Breast epithelium (tissue), 4 donors: ENCODE measurements at places on chromosomes 11 and 22. TPM values are rescaled to one million over a fixed set of nuclear protein-coding genes. Genes with fewer than 3 reads are reported as not detected.

The CLDN5 gene
- total RNA-seq = 65.1 TPM

The CNIH2 gene
- total RNA-seq = not detected

The OR2D2 gene
- not detected for total RNA-seq

The HORMAD2 gene
- total RNA-seq = not detected

The MS4A4E gene
- 14.9 TPM for total RNA-seq

The PRODH gene
- 29.6 TPM for total RNA-seq

The LDHAL6A gene
- not detected for total RNA-seq

The MUS81 gene
- total RNA-seq = 44.6 TPM

The SORL1 gene
- 3.5 TPM for total RNA-seq

The TPST2 gene
- 36.6 TPM for total RNA-seq

The DDT gene
- 146 TPM for total RNA-seq

The CBLIF gene
- not detected for total RNA-seq

The CAPN1 gene
- total RNA-seq = 140 TPM

The ARHGAP8 gene
- 32.4 TPM for total RNA-seq

The OR51F1 gene
- not detected for total RNA-seq

The TECTA gene
- 0.64 TPM for total RNA-seq

DNA sequence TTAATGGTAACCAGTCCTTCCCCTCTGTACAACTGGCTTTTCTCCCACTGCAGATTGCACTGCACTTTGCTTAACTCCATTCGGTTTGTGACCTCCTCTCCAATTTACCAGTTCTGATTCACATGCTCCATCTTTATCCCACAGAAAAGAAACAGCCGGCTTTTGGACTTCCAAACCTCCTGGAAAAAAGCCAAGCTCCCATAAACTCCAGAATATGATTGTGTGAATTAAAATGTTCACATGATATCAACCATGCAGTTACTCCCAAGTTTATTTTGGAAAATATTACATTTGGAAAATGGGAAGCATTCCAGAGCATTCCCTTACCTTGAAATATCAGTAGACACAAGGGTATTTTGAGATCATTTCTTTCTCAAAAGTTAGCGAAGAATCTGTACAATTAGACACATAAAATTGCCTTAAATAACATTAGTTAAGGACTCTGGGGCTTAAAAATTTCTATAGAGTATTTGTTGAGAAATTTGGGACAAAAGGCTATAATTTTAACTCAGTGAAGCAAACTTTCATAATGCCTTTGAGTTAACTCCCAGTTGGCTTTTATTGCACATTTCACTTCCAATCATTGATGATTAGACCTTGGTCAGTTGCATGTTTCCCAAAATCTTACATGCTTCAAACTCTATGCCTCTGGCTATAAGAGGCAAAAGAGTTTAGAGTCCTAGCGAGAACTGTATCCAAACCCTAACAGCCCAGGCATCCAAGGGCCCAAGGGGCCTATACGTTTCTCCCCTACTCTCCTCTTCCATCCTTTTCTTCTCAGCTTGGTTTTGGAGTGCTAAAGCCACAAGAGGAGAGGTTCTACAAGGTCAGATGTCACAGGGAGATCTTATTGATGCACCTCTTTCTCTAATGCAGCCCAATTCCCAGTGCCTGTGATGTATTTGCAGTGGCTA, 23.6 kb upstream of the TMEM135 start:
- no peak for DNase-seq

- peak; percentile 96 for DNase-seq
Measured at GRCh38 chr11:64810271-64810890, at the start of gene MEN1. Gene MEN1, minus strand, starts transcription at chr11:64810551. Its CDS starts 442 bp downstream, at chr11:64810109.

GRCh38 chr22:21719024-21719423, 16.6 kb downstream of the YPEL1 start:
- no peak for DNase-seq

DNA sequence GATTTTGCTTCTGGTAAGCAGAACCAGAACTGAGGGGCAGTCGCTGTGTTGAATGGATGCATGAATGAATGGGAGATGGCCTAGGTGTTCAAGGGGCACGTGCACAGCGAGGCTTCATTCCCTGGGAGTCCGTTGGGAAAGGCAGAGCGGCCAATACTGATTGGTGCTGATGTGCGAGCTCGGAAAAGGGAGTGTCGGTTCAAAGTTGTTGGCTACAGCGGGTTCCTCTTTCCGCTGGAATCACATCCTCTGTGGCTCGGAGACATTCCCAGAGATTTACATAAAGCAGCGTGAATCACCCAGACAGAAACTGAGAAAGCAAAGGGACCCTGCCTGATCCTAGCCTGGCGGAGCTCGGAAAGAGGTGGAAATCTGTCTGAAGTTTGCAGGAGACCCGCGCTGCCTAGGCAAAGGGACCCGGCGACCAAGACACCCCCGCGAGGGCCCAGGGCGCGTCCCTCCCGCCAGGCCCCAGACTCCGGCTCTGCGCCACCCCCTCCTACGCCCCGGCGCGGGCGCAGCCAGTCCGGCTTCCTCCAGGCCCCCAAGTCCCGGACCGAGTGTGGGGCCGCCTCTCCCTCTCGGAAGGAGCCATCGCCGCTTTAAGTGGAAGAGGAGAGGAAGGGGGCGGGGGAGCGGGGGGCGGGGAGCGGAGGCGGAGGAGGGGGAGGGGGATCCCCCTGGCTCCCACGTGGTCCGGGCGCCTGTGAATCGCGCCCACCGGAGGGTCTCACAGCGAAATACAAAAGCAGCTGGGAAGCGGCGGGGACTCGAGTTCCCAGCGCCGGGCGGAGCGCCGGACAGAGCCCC, at the start of gene FJX1:
TSS of gene FJX1 (plus strand) at position 774 of the 810 bp plus-strand sequence. CDS start 177 bp downstream, outside the sequence.
- no peak for DNase-seq

GRCh38 chr11:75896843-75897419, 81.9 kb downstream of the UVRAG start:
- DNase-seq = no peak

DNA sequence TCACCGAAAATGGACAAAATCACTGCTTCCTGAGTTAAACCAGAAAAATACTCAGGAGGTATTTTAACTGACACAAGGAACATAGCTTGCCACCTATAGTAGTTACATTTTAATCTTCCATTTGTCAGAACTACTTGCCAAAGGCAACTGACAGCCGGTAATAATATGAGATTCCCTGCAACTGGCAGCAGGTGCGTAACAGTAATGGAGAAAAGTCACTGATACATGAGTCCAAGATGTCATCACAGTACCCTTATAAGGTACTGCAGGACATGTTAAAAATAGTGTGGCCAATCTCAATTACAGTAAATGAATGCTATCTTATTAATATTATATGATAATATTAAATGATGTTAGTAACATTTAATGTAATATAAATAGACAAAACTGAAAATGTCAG, 21.1 kb upstream of the ARHGAP32 start:
- DNase-seq = no peak

DNA sequence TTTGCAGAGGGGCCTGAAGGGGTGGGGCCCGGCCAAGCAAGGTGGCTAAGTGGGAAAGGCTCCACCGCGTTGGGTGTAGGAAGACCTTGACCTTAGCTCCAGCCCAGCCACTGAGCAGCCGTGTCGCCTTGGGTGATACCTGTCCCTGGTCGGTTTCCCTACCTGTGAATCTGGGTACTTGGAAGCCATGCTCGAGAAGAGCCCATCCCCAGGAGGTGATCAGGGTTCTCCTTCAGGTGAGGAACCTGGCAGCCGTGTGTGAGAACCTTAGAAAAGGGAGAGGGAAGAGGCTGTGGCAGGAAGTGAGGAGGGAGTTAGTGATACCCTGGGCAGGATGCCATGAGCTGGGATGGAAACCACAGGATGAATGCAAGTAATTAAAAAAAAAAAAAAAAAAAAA, 21.6 kb downstream of the PPARA start:
- no peak for DNase-seq

DNA sequence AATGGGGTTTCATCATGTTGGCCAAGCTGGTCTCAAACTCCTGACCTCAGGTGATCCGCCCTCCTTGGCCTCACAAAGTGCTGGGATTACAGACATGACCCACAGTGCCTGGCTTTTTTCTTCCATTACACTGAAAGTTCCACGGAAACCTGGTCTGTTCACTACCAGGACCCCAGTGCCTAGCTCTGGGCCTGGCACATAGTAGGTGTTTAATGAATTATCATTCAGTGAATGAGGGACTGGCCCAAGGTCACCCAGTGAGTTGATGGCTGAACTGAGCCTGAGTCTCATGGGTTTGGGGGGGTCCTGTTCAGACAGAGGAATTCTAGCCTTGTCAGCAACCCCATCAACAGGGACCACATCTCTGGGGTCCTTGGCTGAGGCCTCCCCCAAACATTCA, 3.1 kb downstream of the C11orf86 start:
- no peak for DNase-seq

DNA sequence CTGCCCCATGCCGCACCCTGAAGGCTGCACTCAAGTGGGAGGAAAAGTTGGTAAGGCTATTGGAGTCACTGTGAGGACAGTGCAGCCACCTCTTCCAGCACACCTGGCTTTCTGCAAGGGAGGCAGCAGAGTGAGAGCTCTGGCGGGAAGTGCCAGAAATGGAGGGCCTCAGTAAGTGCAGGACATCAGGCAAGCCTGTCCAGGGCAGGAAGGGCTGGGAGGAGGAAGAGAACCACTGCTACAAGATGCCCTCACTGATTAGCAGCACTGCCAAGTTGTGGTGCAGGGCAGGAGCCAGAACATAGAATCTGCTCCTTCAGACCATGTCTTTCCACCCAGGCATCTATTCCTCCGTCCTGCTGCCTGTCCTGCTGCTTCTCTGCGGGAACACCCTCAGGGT, 61.2 kb upstream of the CLTCL1 start:
- DNase-seq = no peak

DNA sequence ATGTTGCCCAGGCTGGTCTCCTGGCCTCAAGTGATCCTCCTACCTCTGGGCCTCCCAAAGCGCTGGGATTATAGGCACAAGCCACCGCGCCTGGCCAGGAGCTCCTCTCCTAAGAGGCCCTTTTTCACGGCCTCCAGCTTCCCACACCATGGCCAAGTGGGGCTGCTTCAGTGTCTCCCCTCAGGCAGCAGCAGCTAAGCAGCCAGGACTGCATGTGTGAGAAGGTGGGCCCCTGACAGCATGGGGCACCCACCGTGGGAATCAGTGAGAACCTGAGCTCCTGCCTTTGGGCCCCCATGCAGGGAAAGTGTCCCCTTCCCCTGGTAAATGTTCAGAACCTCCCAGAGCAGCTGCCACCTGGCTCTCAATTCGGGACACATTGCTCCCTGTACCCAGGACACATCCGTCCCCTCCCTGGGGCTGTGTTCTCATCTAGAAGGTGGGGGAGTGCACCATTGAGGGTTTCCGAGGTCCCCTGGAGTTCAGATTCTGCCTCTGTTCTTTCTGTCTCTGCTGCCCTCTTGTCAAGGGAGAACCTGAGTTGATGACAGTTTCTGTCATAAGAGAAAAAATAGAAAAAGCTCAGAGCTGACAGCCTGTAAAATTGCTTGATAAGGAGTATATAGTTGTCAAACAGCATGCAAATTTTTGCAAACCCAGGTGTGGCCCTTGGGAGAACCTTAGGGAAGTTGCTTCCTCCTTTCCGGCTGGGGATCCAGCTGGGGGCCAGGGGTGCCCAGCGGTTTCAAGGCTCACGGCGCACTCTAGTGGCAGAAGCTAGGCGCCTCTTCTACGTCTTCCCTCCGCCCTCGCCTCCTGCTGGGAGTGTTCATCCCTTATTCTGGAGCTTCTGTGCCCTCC, 29.7 kb downstream of the FAM83F start:
- no peak for DNase-seq

GRCh38 chr11:1458340-1459218, 28.0 kb downstream of the MOB2 start:
- no peak for DNase-seq

- no peak for DNase-seq
Measured at GRCh38 chr11:7509966-7510365, 3.8 kb upstream of the PPFIBP2 start.

- no peak for DNase-seq
Measured at GRCh38 chr11:124672536-124673215, 863 bp downstream of the SIAE start.

DNA sequence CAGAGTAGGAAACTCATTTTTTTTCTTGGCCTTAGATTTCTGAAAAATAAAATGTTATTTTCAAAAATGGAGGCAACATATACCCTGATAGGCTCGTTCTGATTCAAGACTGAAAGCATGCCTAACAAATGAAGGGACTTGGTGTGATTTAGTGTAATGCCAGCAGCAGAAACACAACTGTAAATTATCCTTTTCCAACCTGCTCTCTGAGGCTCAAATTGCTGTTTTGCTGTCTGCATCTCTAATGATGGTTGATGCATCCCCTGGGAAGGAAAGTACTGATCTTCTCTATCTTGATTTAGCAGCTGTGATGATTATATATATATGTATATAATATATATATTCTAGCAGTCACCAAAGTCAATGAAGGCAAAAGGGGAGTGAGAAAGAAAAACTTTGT, 537.2 kb upstream of the API5 start:
- no peak for DNase-seq

- no peak for DNase-seq
Measured at GRCh38 chr11:73028611-73029010, 113.5 kb downstream of the FCHSD2 start.

DNA sequence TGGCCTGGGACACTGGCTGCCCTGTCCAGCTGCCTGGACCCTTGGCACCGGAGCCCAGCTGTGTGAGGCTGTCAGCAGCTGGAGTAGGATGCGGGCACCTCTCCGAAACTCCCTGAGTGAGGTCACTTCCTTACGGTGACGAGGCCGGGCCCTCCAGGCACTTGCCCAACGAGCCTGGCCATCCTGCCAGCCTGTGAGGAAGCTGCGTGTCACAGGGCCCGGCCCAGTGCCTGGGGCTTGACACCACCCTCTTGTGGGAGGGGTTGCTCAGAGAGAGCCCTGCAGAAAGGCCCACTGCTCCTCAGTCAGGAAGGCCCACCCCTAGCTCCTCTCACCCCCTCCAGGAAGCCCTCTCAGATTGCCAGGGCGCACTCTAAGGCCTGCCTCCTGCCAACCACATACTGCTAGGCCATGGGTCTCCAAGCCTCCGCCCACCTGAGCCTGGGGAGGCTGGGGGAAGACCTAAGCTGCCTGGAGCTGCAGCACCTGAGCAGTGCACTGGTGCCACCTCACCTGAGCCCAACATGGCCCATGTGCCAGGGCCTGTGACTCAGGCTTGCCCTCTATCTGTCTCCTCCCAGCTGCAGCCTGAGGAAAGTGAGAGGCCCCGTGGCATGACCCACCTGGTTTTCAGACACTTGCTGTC, 4.3 kb upstream of the PHLDA2 start:
- peak; percentile 76 for DNase-seq

GRCh38 chr11:102459393-102459792, 6.8 kb upstream of the TMEM123 start:
- no peak for DNase-seq

DNA sequence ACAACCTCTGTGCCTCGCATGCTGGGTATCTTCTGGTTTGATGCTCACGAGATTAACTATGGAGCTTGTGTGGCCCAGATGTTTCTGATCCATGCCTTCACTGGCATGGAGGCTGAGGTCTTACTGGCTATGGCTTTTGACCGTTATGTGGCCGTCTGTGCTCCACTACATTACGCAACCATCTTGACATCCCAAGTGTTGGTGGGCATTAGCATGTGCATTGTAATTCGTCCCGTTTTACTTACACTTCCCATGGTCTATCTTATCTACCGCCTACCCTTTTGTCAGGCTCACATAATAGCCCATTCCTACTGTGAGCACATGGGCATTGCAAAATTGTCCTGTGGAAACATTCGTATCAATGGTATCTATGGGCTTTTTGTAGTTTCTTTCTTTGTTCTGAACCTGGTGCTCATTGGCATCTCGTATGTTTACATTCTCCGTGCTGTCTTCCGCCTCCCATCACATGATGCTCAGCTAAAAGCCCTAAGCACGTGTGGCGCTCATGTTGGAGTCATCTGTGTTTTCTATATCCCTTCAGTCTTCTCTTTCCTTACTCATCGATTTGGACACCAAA, 516 bp downstream of the OR52J3 start:
- no peak for DNase-seq

GRCh38 chr11:50178737-50179136, 146.1 kb downstream of the OR4C45 start:
- no peak for DNase-seq
